ENCODE measurements at places on chromosomes 6 and 20.
A peak's percentile ranks its signal among the peaks of the same experiment; 100 is the strongest.

- no peak for DNase-seq
Observed at GRCh38 chr20:3239867-3240775, 1.1 kb upstream of the SLC4A11 start.

DNA sequence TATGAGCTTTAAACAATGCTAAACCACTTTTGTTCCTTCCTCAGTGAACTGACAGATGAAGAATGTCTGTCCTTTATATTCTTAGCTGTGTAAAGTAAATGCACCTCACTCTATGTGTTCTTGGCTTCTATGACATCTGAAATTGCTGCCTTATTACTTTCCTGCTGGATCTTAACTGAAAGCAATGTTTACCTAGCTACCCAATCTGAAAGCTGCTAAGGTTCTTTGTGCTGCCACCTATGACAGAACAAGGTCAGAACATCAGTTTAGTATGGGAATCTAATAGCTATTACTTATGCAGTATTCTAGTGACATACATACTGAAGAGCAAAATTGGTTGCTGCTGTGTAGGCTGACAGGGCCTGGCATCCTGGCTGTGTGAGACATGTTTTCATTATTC, 444.1 kb downstream of the KHDRBS2 start:
- no peak for DNase-seq

- no peak for DNase-seq
Observed at GRCh38 chr6:18087396-18088165, 34.9 kb downstream of the NHLRC1 start.

DNA sequence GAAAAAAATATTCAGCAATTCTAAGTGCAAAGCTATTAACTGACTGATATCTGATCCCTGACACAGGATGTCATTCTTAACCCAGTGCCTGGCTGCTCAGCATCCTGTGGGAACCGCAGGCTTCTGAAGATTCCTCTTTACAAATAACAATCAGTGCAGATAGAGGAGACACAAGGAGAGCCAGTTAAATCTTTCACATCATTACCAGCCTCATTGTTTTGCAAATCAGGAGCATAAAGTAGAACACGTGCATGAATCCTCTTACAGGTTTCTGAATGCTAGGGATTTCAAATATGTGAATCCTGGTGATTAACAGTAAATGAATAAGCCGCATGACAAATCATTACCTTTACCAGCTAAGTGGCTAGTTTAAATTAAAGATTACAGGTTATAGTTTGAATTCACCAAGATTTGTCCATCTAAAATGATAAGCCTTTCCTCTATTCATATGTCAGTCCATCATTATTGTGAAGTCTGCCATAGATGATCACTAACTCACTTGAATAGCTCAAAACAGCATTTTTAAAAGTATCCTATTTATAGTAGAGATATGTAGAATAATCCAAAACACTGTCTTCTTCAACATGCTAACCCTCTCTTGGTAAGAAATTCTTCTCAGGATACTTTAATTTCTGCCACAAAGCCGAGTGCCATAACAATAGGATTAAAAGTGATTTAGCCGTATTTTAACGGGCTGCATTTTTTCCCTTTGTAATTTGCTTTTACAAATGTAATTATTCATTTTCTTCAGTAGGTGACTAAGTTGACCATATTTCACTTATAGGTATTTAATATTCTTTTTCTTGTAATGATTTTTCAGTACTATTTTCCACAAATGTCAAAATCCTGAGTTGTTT, 367.3 kb upstream of the EPHA7 start:
- no peak for DNase-seq

- DNase-seq: no peak
Observed at GRCh38 chr6:42963855-42964605, 3.5 kb downstream of the GNMT start.

GRCh38 chr6:150575836-150576235, 23.8 kb upstream of the PLEKHG1 start:
- no peak for DNase-seq

- DNase-seq: no peak
Observed at GRCh38 chr6:26053992-26054780, 33.0 kb upstream of the HFE start.

DNA sequence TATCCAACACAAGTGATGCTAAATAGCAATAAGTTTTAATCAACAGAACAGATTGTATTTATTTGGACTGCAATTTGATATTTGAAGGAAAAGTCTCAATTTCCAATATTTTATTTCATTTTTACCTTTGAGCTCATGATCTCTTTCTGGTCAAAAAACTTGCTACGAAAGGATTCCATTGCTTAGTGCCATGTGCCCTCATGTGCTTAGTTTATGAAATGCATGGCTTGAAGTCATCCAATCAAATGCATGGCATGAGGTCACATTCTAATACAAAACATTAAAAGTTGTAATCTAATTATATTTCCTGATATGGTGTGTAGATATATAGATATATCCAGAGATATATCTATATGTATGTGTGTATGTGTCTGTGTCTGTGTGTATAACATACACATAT, 321.2 kb upstream of the ADGRB3 start:
- DNase-seq: no peak

- no peak for DNase-seq
Observed at GRCh38 chr6:143408151-143408786, 42.2 kb downstream of the ADAT2 start.

DNA sequence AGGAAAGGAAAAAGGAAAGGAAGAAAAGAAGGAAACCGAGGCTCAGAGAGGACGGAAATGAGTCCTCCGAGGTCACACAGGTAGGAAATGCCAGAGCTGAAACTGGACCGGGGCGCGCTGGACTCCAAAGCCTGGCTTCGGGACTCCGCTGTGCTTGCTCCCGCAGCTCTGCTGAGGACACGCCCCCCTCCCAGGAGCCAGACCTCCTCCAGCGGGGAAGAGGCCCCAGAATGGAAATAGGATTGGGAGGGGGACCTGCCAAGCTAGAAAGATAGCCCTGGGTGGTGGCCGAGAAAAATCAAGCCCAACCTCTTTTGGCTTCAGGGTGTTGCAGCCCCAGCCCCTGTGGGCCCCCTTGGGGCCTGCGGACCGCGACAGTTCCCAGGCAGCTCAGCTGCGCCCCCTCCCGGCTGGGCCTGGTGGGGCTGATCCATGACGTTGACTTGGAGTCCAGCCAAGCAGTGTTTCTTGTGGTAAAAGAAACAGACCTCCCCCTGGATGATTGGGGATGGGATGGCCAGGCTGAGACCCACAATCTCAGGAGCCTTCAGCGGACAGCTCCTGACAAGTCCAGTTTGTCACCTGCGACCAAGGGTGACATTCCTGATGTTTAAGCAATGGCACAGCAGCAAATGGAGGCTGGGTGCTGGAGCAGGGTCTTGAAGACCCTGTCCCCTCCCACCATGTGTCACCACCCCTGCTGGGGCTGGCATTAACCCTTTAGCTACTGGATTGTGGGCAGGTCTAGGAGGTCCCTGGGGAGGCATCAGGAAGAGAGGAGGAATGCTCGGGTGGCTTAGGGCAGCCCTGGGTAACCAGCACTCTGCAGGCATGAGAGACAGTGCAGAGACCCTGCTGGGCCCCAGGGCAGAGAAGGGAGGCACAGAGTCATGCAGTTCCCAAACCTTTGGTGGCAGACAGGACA, 55.4 kb downstream of the RIPOR3 start:
- DNase-seq: peak; percentile 57

DNA sequence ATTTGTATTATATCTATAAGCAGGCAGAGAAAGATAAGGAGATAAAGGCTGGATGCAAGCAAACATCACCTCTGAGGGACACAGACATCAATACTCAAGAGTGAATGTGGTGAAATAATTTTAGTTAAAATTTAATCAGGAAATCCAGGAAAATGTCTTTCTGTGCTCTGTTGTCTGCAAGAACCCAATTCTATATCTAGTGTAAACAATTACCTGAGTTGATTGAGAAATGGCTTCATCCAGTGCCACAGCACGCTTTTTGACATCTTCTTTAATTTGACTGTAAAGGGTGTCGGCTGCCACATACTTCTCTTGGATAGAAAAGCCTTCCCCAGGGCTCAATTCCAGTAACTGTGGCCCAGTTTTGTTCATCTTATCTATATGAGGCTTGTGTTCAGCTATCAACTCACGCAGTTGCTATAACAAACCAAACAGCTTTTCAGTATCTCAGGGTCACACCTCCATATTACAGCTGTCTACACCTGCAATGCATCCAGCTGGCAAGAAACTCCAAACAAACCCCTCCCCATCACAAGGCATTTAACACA, 131.6 kb downstream of the DST start:
- DNase-seq: no peak

DNA sequence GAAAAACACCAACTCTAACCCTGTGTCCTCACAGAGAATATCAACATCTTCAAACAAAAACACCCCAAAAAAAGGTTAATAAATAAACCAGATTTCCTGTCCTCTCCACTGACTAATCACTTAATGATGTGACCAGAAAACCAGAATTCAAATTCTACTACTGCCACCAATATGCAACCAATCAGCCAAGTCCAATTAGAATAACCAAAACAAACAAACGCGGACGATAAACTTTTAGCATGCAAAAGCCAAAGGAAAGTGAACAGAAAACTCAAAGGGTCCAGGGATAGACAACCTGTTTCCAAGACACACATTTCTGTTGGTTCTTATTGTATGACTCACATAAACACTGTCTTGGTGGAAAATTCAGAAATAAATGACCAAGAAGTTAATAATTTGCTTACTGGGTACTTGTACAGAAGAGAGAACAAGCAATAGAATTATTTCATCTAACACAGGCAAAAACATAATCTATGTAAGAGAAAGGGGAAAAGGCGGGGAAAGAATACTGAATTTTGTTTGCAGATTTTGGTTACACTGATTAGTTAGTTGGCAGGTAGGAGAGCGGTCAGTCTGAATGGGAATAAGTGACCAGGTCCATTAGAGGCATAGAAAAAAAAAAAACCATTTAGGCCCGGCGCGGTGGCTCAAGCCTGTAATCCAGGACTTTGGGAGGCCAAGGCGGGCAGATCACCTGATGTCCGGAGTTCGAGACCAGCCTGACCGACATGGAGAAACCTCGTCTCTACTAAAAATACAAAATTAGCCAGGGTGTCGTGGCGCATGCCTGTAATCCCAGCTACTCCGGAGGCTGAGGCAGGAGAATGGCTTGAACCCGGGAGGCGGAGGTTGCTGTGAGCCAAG, 34.1 kb downstream of the HFE start:
- no peak for DNase-seq

GRCh38 chr20:49336786-49337185, 58.9 kb upstream of the ZNFX1 start:
- DNase-seq: no peak

DNA sequence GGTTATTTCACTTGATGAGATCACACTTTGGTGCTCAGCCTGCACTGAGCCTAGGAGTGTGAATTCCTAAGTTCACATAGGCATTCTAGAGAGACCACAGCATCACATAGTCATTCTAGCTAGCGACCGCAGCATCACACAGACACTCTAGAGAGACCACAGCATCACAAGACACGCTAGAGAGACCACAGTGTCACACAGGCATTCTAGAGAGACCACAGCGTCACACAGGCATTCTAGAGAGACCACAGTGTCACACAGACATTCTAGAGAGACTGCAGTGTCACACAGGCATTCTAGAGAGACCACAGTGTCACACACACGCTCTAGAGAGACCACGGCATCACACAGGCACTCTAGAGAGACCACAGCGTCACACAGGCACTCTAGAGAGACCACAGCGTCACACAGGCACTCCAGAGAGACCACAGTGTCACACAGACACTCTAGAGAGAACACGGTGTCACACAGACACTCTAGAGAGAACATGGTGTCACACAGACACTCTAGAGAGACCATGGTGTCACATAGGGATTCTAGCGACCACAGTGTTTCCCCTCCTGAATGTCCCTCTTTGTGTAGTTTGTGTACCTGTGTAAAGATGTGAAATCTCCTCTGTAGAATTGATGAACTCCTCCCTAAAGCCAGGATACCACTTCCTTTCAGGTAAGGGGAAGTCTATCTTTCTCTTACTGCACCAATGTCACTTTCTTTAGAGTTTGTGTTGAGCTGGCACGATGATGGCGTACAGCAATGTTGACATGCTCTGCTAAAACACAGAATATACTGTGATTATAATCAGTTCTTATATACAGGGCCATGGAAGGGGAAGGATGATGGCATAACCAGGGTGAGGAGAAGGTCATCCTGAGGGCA, 169.4 kb downstream of the ZDHHC14 start:
- no peak for DNase-seq

- no peak for DNase-seq
Observed at GRCh38 chr6:109349419-109349987, 32.8 kb downstream of the CD164 start.

GRCh38 chr6:29965563-29965872, 23.2 kb downstream of the HLA-A start:
- DNase-seq: no peak

- peak; percentile 74 for DNase-seq
Observed at GRCh38 chr6:43723737-43724295, 36.2 kb upstream of the MRPS18A start.

DNA sequence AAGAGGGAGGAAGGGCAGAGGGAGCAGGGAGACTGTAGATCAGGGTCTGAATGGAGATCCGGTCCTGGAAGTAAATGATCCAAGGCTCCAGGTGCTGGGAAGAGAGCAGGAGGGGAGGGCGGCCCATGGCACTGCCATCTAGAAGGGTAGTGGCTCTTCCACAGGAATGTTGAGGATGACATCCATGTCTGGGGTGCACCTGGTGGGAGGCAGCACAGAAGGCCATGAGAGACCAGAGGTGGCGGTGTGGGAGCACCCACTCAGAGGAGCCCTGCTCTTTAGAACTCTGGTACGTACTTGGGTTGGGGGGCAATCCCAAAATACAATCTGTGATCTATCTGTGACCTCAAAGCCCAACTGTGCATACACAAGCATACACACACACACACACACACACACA, 13.5 kb downstream of the DEFB132 start:
- DNase-seq: no peak

DNA sequence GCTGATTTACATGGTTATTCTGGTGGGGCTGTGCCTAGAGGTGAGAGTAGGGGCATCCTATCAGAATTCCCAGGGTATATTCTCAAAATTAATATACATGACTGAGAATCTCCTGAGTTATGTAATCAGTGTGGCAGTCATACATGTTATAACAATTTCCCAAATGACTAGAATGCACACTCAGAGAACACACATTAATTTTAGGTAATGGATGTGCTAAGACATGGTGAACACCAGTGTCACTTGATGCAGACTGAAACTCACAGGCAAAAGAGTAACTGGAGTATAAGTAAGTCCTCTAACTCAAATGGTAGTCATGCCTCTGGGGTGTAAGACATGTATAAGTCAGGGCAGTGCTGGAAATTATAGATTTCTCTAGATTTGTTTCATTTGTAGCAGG, 1198.4 kb upstream of the CITED2 start:
- no peak for DNase-seq

- DNase-seq: no peak
Observed at GRCh38 chr6:113719545-113719944, 137.6 kb upstream of the MARCKS start.
